ENCODE measurements at places on chromosomes 13 and 19.
A peak's percentile ranks its signal among the peaks of the same experiment; 100 is the strongest.

DNA sequence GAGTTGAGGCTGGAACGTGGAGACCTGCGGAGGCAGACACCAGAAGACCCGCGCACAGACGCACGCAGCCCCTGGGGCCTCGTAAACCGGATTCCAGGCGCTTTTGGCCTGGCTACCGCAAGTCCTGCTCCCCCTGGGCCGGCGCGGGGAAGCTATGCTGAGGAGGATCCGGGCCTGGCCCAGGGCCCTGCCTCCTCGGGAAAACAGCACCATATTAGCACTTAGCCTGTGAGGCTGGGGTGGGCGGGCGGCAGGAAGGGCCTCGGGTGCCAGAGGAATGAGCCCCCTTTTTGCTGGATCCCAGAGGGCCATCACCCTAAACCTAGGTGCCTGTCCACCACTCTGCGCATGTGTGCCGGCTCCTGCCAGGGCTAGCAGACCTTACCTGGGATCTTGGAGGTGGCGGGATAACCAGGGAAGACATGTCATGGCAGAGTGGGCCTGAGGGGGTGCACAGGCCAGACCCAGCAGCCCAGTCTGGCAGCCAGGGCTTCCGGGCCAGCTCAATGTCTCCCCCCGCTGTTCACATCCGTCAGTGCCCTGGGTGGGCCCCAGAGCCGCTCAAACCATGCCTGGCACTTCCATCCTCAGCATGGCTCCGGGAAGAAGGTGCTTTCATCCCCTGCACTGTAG lies 7.3 kb downstream of the ELOF1 start:
- DNase-seq: peak; percentile 78

DNA sequence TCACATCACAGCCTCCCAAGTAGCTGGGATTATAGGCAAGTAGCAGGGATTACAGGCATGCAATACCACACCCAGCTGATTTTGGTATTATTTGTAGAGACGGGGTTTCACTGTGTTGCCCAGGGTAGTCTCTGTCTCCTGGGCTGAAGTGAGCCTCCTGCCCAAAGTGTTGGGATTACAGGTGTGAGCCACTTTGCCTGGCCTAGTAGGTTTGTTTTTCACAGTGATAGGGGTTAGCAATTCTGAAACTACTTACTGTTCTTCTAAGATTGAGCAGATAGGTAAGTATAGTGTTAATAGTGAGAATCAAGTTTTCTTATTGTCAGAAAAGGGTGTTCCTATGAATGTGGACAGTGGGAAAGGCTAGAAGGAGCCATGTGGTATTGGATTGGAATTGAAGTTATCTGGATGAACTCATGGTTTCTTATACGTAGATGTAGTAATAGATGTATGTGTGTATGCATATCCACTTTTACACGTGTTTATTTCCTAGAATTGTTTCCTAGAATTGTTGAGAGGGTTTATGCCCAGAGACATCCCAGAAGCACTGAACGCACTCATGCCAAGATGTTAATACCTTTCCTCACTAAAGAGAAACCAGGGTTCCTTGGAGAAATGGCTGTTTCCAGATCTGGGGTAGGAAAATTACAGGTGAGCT lies 49.1 kb downstream of the SAE1 start:
- DNase-seq: no peak

- no peak for DNase-seq
Measured at GRCh38 chr13:40241125-40241798, 425.2 kb downstream of the FOXO1 start.

GRCh38 chr13:70108356-70109105 lies at the start of gene KLHL1:
Gene KLHL1, minus strand, starts transcription at chr13:70108452. Its CDS starts 753 bp downstream, at chr13:70107699.
- peak; percentile 6 for DNase-seq

- no peak for DNase-seq
Measured at GRCh38 chr13:111177081-111177711, 62.1 kb downstream of the ARHGEF7 start.

GRCh38 chr19:49877879-49878743 lies 609 bp downstream of the TBC1D17 start:
- peak; percentile 98 for DNase-seq

- peak; percentile 78 for DNase-seq
Measured at GRCh38 chr19:50669302-50670101, 20.3 kb downstream of the C19orf81 start.

- no peak for DNase-seq
Measured at GRCh38 chr13:43232873-43233265, 209.5 kb downstream of the DNAJC15 start.

DNA sequence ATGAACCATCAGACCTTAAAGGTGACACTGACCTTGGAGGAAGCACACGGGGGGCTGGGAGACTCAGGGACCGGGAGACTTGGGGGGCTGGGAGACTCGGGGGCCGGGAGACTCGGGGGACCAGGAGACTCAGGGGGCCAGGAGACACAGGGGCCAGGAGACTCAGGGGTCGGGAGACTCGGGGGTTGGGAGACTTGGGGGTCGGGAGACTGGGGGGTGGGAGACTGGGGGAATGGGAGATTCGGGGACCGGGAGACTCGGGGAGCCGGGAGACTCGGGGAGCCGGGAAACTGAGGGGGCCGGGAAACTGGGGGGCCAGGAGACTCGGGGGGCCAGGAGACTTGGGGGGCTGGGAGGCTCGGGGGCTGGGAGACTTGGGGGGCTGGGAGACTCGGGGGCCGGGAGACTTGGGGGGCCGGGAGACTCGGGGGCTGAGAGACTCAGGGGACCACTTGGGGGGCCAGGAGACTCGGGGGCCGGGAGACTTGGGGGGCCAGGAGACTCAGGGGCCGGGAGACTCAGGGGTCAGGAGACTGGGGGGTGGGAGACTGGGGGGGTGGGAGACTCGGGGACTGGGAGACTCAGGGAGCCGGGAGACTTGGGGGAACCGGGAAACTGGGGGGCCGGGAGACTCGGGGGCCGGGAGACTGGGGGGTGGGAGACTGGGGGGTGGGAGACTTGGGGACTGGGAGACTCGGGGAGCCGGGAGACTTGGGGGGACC lies 62.9 kb downstream of the RASA3 start:
- DNase-seq: no peak

- no peak for DNase-seq
Measured at GRCh38 chr13:113393226-113393562, 29.3 kb upstream of the GRTP1 start.

- no peak for DNase-seq
Measured at GRCh38 chr13:40401911-40402776, 264.3 kb downstream of the FOXO1 start.

DNA sequence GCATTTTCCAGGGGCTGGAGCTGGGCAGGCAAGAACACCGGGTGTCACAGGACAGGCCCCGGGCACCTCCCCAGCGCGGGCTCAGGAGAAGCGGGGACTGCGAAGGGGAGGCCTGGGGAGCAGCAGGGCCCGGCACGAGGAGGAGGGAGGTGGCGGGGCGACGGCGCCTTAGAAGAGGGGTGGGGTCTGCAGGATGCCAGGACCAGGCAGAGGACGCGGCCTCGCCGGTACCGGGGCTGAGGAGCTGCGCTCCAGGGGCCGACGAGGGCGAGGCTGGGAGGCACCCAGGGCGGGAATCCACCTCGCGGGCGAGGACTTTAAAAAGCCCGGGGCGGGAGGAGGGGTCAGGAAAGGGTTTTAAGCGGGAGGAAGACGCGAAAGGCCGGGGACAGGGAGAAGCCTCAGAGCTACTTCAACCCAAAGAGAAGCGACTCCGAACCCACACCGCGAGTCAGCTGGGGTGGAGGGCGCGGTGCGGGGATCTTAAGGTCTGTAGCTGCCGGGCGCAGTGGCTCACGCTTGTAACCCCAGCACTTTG lies 665 bp downstream of the ZNF347 start:
- peak; percentile 58 for DNase-seq

GRCh38 chr13:44171861-44172260 lies 201.8 kb upstream of the SERP2 start:
- no peak for DNase-seq

GRCh38 chr19:32010071-32010470 lies 335.3 kb upstream of the ZNF507 start:
- no peak for DNase-seq

GRCh38 chr13:113299951-113300350 lies 2.9 kb downstream of the LAMP1 start:
- no peak for DNase-seq

- peak; percentile 71 for DNase-seq
Measured at GRCh38 chr13:105918842-105919741, 616.4 kb downstream of the EFNB2 start.

DNA sequence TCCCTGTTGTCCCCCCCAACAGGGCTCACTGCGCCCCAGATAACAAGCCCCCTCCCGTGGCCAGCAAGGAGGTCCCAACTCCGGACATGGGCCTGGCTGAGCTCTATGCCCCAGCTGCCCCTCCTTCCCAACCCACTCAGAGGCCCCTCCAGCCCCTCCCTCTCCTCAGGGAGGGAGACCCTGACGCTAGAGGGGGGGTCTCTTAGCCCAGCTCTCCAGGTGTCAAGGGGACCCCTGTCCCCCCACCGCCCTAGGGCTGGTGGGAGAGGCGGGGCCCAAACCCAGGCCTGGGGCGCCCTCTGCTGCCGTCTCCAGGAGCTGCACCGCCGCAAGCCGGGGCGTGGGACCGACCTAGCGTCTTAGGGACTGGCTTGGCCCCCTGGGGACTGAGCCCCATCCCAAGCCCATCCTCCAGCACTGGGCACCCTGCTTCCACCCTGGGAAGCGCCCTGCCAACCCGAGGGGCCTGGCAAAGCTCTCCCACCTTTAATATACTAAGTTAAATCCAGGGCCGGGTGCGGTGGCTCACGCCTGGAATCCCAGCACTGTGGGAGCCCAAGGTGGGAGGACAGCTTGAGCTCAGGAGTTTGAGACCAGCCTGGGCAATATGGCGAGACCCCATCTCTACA lies 1.4 kb downstream of the GRIN3B start:
- DNase-seq: peak; percentile 90
